Activated CD8-positive, alpha-beta memory T cell treated with anti-CD3 and anti-CD28 coated beads for 4 hours (primary cell): ENCODE measurements at places on chromosomes 2 and 18.

- no peak for DNase-seq
Observed at GRCh38 chr18:74278058-74278457, 13.7 kb downstream of the CYB5A start.

DNA sequence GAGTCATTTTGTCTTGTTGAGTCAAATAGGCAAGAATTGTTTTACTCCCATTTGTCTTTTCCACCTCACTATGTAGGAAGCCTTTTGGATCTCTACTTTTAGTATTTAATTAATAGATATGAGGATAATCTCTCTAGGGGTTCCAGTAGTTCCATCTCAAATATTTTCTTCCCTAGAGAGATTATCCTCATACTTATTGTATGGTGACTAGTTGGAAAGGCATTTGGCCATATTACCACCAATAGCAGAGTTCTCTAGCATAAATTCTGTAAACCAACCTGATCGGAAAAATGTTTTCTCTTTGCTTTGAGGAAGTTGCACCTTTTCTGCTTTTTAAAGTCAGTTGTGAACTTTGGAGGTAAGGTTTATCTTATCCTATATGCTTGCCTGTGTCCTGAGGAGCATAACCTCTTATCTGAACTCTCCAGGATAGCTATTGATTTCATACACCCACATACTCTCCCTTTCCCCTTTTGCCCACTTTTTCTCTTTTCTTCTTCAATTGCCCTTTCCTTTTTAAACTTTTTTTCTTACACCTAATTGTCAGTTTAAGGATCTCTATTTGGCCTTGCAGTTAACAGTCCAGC is 100.8 kb downstream of the GALNT1 start:
- DNase-seq, result no peak

DNA sequence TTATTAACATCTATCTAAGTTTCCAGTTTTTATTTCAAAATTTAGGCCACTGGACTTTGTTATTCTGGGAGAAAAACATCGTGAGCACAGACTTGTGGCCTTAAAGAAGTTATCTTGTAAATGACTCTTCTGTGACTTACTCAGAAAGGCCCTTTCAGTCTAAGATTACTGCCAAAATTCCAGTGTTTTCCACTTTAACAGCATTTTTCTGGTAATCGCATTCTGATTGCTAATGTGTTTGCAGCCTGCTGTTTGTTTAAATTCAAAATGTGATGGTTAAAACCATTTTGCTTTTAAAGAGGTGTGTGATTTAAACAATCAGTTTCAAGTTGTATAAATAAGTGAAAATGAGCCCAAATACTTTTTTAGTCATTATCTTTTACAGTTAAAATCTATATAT is 136.7 kb upstream of the DAPL1 start:
- no peak for DNase-seq

GRCh38 chr18:42413870-42414269 is 458.8 kb downstream of the PIK3C3 start:
- no peak for DNase-seq

DNA sequence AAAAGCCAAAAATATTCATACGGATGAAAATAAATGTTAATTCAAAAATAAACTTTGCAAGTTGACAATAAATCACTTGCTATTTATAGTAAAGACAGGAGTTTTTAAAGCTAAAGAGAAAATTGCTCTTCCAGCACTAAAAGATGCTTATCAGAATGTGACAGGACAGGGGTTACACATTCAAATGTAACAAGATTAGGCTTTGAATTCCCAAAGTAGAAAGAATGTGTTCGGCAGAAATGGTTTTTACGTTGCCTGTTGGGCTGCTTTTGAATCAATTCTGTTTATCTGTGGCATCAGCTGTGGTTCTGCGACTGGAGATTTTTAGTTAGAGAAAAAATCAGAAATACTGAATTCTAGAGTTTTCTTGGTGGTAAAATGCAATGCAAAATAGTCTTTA is 669.4 kb downstream of the CPS1 start:
- no peak for DNase-seq

DNA sequence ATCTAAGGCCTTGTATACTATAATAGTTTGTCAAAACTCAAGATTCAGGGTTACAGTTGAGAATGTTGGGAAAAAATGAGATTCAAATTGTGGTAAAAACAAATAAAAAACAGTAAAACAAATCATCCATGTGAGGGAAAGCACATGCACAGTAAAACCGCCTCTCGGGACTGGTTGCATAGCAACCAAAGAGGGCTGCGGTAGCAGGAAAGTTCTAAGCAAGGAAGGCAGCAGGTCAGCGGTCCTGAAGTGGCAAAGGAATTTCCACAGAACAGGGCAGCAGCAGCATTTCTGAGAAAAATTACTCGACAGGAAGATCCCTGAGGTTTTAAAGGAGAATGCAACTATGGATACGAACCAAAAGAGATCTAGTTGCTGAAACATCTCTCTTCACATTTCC is 93.7 kb downstream of the DYNAP start:
- DNase-seq, result no peak

GRCh38 chr2:137228566-137228965 is 463.2 kb downstream of the THSD7B start:
- no peak for DNase-seq

- DNase-seq, result no peak
Observed at GRCh38 chr18:38301621-38302020, 736.0 kb upstream of the CELF4 start.

- no peak for DNase-seq
Observed at GRCh38 chr2:232955856-232956255, 57.2 kb downstream of the NGEF start.

DNA sequence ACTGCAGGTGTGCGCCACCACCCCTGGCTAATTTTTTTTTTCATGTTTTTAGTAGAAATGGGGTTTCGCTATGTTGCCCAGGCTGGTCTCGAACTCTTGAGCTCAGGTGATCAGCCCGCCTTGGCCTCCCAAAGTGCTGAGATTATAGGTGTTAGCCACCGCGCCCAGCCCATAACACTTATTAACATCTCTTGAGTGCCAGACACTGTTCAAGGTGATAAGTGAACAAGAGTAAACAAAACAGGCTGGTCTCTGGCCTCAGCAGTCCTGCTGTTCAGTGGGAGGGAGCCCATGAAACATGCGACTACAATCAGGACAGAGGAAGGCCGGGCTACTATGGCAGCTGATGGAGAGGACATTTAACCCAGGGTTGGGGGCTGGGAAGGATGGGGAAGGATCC is 42.3 kb downstream of the KCTD1 start:
- no peak for DNase-seq

- DNase-seq, result no peak
Observed at GRCh38 chr2:104654811-104655210, 199.1 kb upstream of the POU3F3 start.
